ENCODE measurements at places on chromosomes 12 and 14. TPM values are rescaled to one million over a fixed set of nuclear protein-coding genes. Genes with fewer than 3 reads are reported as not detected.
A peak's percentile ranks its signal among the peaks of the same experiment; 100 is the strongest.

DNA sequence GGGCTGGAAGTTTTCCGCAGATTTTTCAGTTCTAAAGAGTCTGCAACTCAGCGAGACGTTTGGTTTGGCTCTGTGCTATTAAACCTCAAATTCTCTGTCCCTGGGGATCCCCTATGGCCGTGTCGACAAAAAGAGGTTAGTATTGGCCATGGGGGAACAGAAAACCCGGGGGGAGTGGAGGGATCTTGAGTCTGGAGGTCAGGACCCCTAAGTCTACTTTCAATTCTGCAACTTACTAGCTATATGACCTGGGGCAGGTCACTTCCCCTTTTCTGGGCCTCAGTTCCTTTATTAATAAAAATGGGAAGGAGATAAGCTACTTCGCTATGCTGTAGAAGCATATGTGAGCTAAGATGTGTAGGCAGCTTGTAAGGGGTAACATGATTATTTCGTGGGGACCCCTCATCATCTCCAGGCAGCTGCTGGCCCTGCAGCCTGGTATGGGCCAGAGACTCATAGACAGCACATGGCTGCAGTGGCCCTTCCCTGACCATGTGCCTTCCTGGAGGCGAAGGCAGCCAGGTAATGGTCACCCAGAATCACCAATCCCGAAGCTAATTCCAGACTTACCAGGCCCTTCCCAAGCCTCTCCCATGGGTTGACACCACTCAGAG, 8.6 kb downstream of the ASB2 start:
- DNase-seq: no peak

DNA sequence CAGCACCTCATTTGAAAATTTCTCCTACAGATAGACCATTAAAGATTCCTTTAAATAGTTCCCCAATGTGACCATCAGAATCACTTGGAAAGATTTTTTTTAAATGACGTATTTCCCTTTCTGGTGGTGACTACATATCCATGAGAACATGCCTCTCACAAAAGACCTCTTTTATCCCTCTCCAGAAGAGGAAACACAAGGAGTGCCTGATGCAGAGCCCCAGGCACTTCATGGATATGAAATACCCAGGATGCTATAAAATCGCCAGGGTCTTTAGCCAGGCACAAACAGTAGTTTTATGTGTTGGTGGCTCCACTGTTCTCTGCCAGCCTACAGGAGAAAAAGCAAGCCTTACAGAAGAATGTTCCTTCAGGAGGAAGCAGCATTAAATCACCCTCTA, 97.1 kb downstream of the ETNK1 start:
- DNase-seq: no peak

Gene SAMD15
- 2.1 TPM for total RNA-seq

DNA sequence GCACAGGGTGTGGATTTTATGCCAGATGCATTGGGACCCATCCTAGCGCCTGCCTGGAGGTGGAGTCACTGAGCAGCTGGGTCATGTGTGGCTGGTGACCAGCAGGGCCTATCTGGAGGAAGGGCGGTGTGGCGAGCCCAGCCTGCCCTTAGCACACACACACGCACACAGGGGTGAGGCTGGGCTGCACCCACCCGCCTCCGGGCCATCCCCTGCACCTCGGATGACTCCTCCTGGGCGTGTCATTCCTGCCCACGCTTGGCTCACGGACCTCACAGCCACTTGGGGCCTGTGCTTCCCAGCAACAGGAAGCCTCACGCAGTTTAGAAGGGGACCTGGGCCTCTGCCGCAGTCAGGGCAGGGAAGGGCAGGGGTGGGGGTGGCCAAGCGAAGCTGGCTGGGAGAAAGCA, 36.2 kb upstream of the FZD10 start:
- peak; percentile 43 for DNase-seq

DNA sequence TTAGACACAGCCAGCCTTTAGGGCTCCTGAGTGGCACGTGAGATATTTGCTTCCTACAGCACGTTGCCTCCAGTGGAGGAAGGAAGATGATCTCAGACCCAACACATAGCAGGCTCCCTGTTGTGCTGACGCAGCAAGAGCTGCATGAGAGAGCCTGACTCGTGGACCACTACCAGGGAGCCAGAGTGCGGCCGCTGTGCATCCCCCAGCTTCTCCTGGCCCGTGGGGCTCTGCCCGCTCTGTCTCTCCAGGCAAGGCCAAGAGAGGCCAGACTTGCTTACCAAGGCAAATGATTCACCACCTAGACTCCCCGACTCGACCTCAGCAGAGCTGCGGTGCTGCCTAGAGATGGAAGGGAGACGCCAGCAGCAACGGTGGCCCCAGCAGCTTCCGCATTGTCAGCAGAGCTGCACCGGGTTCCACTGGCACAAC, 37.5 kb downstream of the MAP3K9 start:
- no peak for DNase-seq

Gene POTEM
- total RNA-seq: not detected

- DNase-seq: no peak
Measured at GRCh38 chr12:131196220-131196619, 242.5 kb downstream of the ADGRD1 start.

GRCh38 chr12:106234449-106234848, 13.4 kb downstream of the CKAP4 start:
- DNase-seq: no peak

DNA sequence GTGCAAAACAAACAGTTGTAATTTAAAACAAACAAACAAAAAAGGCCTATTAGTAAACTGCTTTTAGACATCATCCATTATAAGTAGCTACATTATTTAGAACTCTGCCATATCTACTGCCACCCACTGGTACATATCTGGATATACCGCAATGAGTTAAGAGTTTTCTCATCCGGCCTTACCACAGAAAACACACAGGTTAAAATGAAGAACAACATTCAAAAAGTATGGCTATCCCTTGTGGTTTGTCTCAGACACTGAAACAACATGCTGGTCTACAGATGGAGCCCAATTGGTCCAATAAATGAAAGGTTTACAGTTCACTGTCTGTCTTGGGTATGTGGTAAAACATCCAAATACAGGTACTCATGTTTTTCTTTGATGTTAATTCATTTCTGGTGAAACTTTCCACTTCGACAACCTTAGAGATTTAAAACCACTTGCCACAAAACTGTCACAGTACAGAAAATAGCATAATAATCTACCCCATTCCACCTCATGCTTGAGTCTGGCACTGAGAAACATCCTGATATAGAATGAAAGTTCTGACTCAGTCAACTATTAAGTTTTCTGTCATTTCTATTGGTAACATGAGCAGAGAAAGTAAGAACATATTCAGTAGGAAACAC, 354.3 kb downstream of the CEP128 start:
- DNase-seq: peak; percentile 68

DNA sequence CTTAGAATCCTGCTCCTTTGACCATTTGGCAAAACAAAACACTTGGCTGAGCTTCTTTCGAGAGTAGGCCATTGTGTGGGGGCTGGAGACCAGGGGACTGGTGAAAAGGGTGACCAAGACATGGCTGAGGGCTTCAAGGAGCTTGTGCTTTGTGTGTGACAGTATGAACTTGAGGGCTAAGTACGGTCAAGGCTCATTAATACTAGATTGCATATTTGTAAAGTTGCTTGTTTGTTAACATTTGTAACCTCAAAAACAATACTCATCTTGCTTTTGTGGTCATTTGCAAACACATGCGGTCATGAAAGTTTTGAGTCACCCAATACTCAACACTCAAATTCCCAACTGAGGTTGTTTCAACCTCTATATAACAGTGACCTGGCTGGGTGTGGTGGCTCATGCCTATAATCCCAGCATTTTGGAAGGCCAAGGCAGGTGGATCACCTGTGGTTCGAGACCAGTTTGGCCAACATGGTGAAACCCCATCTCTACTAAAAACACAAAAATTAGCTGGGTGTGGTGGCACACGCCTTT, 42.5 kb downstream of the ZFYVE26 start:
- DNase-seq: no peak

Gene FZD10
- 0.04 TPM for total RNA-seq

- DNase-seq: no peak
Measured at GRCh38 chr14:50697659-50698290, 29.7 kb upstream of the SAV1 start.

Gene CLEC1B
- not detected for total RNA-seq

GRCh38 chr12:60266381-60266852, 670.6 kb downstream of the SLC16A7 start:
- peak; percentile 73 for DNase-seq

DNA sequence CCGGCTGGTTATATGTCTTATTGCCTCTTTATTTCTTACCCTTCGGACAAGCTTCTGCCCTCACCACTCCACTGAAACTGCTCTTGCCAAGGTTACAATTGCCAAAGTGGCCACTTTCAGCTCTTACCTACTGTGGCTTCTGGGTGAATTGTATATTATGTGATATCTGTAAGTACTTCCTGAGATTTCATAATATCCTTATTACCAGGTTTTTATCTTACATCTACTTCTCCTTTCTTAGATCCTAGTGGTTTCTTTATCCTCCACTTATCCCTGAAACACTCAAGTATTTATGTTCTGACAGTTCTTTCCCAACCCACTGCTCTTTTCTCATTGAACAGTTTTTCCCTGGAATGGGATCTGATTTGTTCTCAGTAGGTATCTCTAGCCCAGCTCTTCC, 10.5 kb downstream of the CELA1 start:
- DNase-seq: no peak

DNA sequence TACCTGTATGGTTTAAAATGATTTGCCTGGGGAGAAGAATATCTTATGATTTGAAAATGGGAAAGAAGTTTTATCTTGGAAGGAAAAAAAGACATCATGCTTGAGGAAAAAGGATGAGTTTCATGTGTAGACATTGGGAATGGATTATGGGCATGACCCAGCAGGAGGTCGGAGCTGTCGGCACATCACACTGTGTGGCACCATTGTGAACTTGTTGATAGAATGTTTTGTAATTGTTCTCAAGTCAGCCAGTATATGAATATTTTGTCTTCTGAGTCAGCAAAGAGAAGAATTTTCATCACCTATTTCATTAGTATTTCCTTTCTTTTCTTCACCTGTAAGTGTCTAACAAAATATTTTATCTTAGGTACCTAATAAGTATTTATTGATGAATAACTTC, 60.0 kb upstream of the HMGA2 start:
- DNase-seq: no peak

Gene EGLN3
- 27.8 TPM for total RNA-seq

Gene PPP2R5C
- total RNA-seq: 70.7 TPM

DNA sequence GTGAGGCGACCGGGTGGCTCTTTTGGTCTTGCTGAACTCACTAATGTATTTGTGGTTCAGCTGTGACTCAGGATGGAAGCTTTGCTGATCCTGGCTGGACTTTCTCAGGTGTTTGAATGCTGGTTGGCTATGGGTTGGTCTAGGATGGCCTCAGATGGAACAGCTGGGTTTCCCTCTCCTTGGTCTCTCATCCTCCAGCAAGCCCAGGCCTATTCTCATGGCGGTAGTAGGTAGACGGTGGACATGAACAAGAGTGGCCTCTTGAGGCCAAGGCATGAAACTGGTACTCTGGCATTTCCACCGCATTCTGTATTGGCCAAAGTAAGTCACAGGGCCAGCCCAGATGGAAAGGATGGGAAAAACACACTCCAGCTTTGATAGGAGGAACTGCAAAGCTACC, 11.8 kb upstream of the POLR3B start:
- DNase-seq: peak; percentile 38

DNA sequence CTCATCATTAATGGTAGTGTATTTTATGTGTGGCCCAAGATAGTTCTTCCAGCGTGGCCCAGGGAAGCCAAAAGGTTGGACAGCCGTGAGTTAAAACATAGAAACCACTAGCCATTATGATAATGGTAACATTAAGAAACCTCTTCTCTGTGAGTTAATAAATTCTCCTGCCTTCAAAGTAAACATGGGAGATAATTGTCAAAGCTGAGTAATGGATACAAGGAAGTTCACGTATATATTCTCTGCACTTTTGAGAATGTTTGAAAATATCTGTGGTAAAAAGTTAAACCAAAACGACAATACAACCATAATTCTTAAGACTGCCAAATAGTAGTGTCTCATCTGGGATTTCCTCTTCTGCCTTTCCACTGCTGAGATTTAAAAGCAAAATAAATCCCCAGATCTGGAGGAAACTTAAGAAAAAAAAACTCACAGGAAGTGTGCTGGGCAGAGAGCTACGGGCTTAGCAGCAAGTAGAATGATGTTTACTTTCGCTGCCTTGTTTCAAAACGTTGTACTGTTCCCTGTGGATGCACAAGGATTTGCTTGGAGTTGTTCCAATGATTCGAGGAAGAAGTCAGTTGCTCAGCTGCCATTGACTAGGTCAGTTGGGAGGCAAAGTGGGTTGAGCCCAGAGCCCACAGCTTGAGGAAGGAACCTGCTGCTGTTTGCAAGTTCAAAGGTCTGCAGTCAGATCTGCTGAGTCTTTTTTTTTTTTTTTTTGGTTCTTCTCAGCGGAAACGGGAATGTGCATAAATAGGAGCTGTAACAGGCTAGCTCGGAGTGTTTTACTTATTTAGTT, 1.7 kb downstream of the TPCN1 start:
- peak; percentile 94 for DNase-seq
